ENCODE measurements at places on chromosomes 7 and 10.

- no peak for DNase-seq
These were observed 168.3 kb downstream of the BMPER start for GRCh38 chr7:34073676-34074075.

GRCh38 chr10:102831322-102832071 lies 5.7 kb downstream of the CYP17A1 start:
- no peak for DNase-seq

DNA sequence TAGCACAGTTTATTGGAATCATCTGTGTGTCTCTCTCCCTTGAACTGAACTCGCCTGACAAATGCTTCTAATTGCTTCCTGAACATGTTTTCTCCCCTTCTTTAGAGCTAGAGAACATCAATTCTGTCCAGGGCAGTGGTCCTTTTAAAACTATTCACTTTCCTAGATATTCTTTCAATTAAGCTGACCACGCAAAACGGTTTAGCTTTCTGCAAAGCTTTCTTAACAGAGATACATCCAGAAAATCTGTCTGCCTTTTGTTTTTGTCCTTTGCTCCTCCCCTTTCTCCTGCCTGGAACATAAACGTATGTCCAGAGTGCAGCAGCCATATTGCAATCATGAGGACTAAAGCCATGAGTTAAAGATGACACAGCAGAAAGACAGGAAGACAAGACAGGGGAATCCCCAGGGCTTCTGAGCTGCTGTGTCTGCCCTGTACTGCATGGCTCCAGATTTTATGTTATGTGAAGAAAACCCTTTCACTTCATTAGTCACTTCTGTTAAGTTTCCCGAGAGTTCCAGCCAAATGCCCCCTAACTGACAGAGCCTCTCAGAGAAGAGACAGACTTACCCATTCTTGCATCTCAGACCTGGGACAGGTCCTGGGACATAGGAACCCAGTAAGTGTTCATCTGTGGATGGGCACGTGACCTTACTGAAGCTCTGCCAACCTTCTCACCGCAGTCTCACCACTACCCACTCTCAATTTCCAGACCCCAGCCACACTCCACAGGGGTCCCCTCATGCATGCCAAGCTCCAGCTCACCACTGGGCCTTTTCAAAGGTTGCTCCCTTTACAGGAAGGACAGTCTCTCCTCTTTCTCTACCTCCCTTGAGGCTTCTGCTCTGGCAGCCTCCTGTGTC lies 35.0 kb upstream of the CPXM2 start:
- DNase-seq: no peak

DNA sequence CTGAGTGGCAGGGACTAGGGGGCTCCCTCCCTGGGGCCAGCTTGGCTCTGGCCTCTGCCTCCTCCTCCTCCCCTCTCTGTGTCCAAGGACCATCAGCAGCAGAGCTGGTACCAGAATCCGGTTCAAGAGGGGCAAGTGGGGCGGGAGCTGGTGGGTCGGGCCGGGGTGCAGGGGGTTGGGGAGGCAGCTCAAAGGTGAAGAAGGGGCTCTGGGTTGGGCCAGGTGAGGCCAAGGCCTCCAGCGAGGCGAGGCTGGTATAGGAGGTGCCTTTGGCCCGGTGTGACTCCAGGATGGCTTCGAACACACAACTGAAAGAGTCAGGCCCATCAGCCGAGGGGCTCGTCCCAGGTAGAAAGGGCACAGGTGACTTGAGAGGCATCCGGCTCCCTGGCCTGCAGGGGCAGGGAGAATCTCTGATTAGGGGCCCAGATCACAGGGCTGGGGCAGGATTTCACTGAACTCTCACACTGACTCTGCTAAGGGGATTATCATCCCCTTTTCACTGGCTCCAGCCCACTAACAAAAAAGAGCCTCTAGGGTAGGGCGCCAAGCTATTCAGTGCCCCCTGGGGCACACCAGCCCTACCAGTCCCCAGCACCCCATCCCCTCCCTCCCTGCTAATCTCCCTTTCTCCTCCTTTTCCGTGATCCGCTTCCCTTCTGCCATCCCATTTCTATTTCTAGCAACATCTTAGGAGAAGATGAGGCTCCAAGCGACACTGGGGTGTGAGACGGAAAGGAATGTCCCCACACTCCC lies 4.6 kb downstream of the PSD start:
- no peak for DNase-seq

DNA sequence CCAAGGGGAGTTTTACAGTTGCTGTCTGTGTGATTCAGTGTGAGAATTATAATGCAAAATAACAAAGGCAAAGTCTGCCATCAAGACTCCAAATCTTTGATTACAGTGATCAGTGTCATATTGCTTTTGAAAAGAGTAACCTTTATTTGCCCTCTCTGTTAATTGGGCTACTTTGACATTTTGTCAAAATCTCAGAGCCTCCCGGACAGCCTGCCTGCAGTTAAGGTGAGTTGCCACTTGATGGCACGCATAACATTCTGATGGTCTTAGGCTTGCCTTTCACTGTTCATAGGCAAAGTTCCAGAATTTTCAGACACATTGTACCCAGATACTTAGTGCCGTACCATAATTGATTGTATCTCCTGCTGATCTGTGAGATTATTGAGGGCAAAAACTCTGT lies 253.5 kb downstream of the ABCA13 start:
- no peak for DNase-seq

- no peak for DNase-seq
These were observed at the start of gene PCDH15 for GRCh38 chr10:54800741-54801421. PCDH15 (minus strand) TSS chr10:54801231; CDS start chr10:54664262, 136,969 bp downstream.

GRCh38 chr10:79335094-79335469 lies 12.2 kb upstream of the PPIF start:
- no peak for DNase-seq

DNA sequence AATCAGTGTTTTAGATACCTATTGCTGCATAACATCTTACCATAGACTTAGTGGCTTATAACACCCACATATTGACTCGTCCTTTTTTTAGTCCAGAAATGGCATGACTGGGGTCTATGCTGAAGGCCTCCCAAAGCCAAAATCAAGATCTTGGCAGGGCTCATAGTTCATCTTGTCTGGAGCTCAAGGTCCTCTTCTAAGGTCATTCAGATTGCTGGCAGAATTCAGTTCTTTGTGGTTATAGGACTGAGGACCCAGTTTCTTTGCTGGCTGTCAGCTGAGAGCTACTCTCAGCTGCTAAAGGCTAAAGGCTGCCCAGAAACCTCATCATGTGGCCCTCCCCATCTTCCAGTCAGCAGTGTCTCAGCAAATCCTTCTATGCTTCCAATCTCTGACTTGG lies 165.5 kb downstream of the FAM107B start:
- no peak for DNase-seq

All from stimulated activated CD8-positive, alpha-beta memory T cell treated with anti-CD3 and anti-CD28 coated beads, Interleukin-2, amount 100 ng/mL, for 48 hours (primary cell).